ENCODE measurements at places on chromosomes 4 and X. TPM values are rescaled to one million over a fixed set of nuclear protein-coding genes. Genes with fewer than 3 reads are reported as not detected.

The XPNPEP2 gene
- total RNA-seq: 0.55 TPM

The RAB9B gene
- 1.6 TPM for total RNA-seq

The ANAPC4 gene
- 35.5 TPM for total RNA-seq

The HPRT1 gene
- 11.1 TPM for total RNA-seq

The TKTL2 gene
- not detected for total RNA-seq

The PRIMPOL gene
- 18.0 TPM for total RNA-seq

The SLC9A7 gene
- total RNA-seq: 13.2 TPM

GRCh38 chrX:96140796-96141195 lies 543.8 kb upstream of the DIAPH2 start:
- no peak for DNase-seq

DNA sequence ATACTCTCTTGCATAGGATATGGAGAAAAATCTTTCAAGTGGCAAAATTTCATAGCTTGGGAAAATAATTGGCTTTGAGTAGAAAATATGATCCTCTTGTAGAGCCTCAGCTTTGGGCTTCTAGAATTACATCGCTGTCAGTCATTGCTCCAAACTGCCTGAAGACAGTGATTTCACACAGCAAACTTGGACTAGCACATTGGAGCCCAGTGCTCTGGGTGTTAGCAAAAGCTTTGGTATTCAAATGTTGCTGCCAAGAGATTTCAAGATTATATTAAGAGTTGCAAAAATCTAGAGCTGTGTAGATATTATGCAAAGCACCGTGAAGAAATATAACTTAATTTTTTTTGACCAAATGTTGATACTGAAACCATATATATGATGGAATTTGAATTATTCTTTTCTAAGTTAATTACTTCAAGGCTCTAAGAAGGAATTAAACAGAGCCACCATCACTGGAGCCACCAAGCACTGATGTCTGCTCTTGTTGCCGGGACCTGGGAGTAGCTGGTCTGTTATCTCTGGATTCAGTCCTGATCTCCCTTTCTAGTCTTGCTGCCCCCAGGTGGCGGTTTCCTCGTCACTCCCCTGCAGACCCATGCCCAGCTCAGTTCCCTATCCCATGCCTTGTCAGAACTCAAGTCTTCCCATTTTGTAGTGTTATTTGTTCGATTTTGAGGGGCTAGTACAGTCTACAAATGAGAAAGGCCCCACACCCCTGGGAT lies 260.7 kb upstream of the SFRP2 start:
- no peak for DNase-seq

- no peak for DNase-seq
These were observed 30.1 kb downstream of the ANKRD50 start for GRCh38 chr4:124682384-124682783.

- DNase-seq: peak; percentile 63
These were observed 847 bp downstream of the PI4K2B start for GRCh38 chr4:25234390-25235370.

- DNase-seq: no peak
These were observed 240.7 kb downstream of the DCLK2 start for GRCh38 chr4:150318971-150319370.

DNA sequence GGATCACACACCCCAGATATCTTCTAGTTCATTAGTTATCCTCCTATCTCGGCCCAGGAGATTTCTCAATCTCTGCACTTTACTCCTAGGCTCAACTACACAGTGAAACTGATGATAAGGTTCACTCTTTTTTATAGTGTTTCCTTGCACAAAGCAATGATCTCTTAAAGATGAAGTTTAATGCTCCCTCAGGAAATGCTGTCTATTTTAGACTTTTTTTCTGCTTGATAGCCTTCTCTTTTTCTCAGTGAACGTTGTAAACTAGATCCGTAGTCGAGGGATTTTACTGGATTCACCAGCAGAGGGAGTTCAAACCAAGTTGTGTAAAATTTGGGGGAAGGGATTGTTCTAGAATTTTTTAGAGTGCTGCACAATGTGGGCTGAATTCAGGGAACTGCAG lies 269.6 kb downstream of the GBA3 start:
- DNase-seq: no peak

DNA sequence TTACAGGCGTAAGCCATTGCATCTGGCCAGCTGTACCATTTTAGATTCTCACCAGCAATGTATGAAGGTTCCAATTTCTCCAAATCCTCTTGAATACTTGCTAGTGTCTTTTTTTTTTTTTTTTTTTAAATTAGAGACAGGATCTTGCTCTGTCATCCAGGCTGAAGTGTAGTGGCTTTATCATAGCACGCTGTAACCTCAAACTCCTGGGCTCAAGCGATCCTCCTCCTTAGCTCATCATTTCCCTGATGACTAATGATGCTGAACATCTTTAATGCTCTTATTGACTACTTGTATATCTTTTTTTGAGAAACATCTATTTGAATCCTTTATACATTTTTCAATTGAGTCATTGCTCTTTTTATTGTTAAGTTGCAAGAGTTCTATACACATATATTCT lies 40.3 kb downstream of the HDAC8 start:
- DNase-seq: no peak

DNA sequence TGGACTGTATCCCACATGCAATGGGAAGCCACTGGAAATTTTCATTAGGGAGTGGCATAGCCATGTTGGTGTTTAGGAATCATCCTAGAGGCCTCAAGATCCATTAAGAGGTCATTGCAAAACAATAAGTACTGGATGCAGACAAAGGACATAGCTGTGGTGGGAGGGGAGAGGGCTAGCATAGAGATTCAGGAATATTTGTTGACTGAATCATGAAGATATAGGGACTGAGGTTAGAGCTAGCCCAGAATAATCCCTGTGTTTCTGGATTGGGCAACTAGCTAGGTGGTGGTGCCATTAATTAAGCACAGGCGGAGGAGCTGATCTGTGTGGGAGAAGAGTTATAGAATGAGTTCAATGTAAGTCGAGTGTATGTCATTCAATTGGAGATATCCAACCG lies 135.0 kb downstream of the RAB28 start:
- no peak for DNase-seq

DNA sequence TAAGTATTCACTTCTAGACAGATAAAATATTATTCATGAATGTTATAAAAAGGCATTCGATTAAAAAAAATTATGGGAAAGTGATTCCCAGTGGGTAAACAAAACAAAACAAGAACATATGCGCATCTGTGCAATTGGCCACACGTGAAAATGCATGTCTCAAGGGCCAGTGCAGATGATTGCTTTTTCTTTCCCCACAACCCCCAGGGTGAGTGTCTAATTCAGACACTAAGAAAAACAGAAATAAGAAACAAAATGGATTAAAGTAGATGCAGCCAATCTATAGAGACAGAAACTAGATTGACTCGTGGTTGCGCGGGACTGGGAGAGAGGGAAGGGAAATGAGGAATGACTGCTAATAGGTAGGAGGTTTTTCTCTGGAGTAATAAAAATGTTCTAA lies 49.5 kb downstream of the GPM6A start:
- no peak for DNase-seq
